ENCODE measurements at places on chromosomes 1 and 21. TPM values are rescaled to one million over a fixed set of nuclear protein-coding genes. Genes with fewer than 3 reads are reported as not detected.

Gene OLFM3
- not detected for total RNA-seq

Gene FRRS1
- total RNA-seq = 0.22 TPM

Gene CIART
- 2.6 TPM for total RNA-seq

Gene MRPL37
- total RNA-seq = 25.4 TPM

Gene PKNOX1
- total RNA-seq = 19.4 TPM

- no peak for DNase-seq
- no peaks in the 10 kb centered on the region for H3K4me1 ChIP-seq
- no peak overlapping the region for H3K27ac ChIP-seq
These were observed 98.2 kb downstream of the HMGB4 start for GRCh38 chr1:33962061-33962460.

GRCh38 chr1:117857418-117857817 lies 72.0 kb downstream of the GDAP2 start:
- DNase-seq = no peak
- no peak overlapping the region for H3K4me3 ChIP-seq
- no peaks in the 10 kb centered on the region for H3K4me1 ChIP-seq

DNA sequence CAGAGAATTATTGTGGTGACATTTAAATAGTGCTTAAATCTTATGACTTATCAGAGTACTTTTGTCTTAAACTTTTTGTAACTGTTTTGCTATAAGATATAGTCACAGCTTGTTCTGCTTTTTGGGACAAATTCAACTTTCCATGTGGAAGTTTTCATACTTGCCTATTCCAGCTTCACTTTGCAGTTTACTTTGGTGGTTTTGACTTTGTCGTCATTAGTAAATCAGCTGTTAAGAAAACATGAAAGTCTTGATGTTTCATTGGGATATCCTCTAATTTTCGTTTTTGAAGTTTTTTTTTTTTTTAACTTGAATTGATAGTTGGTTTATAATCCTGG lies 31.3 kb downstream of the SDCCAG8 start:
- H3K27ac ChIP-seq = no peak overlapping the region
- DNase-seq = no peak
- H3K4me1 ChIP-seq = peaks cover 5% of the 10 kb centered on the region
- no peaks in the 10 kb centered on the region for H3K27me3 ChIP-seq

DNA sequence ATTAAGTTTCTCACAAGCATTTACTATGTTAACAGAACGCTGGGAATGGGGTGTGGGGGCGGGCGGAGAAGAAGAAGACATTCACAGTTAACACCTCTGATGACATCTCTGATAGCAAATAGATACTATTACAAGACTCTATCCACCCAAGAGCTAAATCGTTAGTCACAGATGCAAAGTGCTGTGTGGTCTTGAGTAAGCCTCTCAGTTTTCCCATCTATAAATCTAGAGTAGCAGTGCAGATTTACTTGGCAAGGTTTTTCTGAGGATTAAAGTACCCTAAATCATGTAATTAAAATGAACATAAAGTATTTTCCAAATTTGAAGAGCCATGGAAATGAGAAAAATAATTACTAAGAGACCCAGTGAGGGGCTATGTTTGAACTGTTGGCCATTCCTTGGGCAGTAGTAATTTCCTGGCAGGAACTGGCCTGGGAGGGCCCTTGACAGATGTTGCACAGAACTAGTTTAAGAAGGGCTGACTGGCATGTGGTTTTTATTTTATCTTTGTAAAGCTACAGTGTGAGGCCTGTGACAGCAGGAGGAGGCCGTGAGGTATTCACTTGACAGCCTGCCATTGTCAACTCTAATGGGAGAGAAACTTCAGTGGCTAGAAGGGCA lies 58.7 kb upstream of the APOBEC4 start:
- no peaks in the 10 kb centered on the region for H3K4me1 ChIP-seq
- no peaks in the 10 kb centered on the region for H3K36me3 ChIP-seq
- no peak for DNase-seq
- no peak overlapping the region for H3K4me3 ChIP-seq
- H3K27ac ChIP-seq = no peak overlapping the region

- no peak for DNase-seq
- no peaks in the 10 kb centered on the region for H3K4me1 ChIP-seq
- no peaks in the 10 kb centered on the region for H3K27me3 ChIP-seq
These were observed 35.1 kb upstream of the GUCA2B start for GRCh38 chr1:42118125-42118524.

- H3K27me3 ChIP-seq = no peaks in the 10 kb centered on the region
- H3K27ac ChIP-seq = no peak overlapping the region
- peaks cover 5% of the 10 kb centered on the region for H3K4me1 ChIP-seq
- no peaks in the 10 kb centered on the region for H3K36me3 ChIP-seq
- DNase-seq = no peak
These were observed 1.6 kb downstream of the ADAM15 start for GRCh38 chr1:155052439-155053395.

GRCh38 chr21:42004406-42005199 lies 5.6 kb downstream of the ZBTB21 start:
- no peaks in the 10 kb centered on the region for H3K27me3 ChIP-seq
- H3K4me1 ChIP-seq = peaks cover 6% of the 10 kb centered on the region
- no peak overlapping the region for H3K4me3 ChIP-seq
- no peak for DNase-seq
